Kidney capillary endothelial cell (primary cell): ENCODE measurements at places on chromosomes 16 and 17.

GRCh38 chr17:82548681-82549303, 29.3 kb downstream of the FOXK2 start:
- no peak for DNase-seq

DNA sequence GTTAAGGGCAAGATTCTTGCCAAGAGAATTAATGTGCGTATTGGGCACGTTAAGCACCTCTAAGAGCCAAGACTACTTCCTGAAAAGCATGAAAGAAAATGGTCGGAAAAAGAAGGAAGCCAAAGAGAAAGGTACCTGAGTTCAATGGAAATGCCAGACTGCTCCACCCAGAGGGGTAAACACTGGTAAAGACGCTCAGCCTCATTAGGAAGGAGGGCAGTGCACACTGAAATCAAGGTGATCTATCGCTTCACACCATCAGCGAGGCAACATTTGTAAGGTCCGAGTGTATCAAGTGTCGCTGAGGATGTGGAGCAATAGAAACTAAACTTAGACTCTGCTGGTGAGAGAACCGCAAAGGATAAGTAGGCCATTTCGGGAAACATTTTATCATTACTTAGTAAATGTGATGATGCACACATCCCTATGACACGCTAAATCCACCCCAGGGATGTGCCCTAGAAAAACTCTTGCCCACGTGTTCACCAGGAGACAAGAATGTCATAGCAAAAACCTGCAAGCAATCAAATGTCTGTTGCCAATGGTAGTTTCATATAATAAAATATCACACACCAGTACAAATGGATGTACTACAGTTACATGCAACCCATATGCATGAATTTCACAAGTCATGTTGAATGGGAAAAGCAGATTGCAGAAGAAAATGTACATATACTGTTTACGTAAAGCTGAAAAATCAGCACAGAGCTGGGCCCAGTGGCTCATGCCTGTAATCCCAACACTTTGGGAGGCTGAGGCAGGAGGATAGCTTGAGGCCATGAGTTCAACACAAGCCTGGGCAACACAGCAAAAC, 23.6 kb downstream of the CNTROB start:
- no peak for DNase-seq

- no peak for DNase-seq
Measured at GRCh38 chr17:17103160-17103559, 60.9 kb downstream of the MPRIP start.

DNA sequence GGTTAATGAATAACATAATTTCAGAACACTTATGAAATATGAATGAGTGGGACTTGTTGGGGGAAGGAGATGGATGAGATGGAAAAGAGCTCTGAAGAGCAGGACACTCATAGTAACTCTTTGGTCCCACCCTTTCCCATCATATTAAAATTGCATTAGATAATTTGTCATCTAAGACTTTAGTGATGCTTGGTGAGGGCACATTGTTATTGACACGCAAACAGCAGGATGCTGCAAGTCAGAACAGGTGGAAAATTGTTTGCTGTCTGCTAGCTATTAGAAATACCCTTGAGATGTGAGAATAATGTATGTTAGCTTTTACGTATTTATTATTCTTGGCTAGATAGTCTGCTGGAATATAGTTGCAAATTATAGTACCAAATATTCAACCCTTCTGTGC, 75.7 kb downstream of the TANC2 start:
- no peak for DNase-seq

- no peak for DNase-seq
Measured at GRCh38 chr17:49148171-49148570, 15.6 kb downstream of the B4GALNT2 start.

GRCh38 chr17:66085221-66085620, 106.7 kb downstream of the CEP112 start:
- no peak for DNase-seq

DNA sequence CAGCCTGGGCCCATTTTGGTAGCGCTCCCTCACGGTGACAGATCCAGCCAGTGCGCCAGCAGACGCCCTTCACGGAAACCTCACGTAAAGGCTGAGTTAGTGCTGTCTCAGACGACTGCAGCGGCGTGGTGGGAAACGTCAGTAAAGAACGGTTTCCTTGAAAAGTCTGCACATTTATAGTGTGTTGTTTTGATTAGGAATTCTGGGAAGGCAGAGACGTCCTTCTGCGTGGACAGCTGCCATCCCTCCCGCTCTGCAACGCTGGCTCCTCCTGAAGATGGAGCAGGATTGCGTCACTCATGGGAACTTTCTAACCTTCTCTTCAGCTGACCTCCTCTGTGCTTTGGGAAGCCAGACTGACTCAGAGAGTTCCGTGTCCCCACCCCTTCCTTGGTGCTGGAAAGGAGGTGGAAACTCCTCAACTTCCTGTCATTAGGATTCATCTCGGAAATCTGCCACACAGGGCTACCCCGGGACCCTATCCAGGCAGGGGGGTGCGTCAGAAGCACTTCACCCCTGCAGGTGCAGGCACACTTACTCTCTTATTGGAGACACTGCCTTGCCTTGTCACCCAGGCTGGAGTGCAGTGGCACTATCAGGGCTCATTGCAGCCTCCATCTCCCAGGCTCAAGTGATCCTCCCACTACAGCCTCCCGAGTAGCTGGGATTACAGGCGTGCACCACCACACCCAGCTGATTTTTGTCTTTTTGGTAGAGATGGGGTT, 24.3 kb upstream of the CRISPLD2 start:
- no peak for DNase-seq

DNA sequence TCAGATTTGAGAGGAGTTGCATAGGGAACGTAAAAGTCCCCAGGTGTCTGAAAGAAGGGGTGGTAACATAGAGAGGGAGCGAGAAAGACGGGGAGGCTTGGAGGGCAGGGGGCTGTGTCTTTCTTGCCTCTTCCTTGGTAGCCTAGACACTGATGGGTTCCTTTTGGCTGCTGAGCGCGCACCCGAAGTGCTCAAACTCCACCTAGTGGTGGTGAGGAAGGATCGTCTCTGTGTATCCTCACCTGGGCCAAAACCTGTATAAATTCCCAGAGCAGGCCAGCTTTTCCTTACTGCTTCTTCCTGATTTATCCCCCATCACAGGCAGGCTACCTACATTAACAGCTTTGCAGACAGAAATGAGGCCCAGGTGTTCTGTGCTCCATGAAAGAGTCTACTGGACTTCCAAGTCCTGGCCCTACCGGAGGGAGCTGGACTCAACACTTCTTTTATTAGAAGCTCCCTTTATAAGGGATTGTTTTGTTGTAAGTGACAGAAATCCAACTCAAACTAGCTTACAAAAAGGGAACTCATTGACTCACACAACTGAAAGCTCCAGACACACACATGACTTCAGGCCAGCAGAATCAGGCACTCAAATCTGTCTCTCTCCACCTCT, 5.5 kb upstream of the SLC25A35 start:
- no peak for DNase-seq

GRCh38 chr17:74123350-74123749, 80.1 kb upstream of the RPL38 start:
- DNase-seq: no peak

DNA sequence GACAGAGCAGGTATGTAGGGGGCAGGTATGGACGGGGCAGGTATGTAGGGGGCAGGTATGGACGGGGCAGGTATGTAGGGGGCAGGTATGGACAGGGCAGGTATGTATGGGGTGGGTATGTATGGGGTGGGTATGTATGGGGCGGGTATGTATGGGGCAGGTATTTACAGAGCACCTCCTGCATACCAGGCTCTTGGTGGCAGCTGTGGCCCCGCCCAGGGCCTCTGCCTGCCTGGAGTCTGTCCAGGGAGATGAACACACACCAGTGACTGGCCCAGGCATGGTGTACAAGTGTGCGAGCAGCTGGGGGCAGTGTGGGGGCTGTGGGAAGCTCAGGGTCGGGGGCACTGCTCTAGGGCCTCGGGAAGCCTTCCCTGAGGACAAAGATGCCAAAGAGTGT, 4.4 kb downstream of the RPL3L start:
- no peak for DNase-seq

- DNase-seq: no peak
Measured at GRCh38 chr16:8094696-8095095, 495.6 kb downstream of the TMEM114 start.

DNA sequence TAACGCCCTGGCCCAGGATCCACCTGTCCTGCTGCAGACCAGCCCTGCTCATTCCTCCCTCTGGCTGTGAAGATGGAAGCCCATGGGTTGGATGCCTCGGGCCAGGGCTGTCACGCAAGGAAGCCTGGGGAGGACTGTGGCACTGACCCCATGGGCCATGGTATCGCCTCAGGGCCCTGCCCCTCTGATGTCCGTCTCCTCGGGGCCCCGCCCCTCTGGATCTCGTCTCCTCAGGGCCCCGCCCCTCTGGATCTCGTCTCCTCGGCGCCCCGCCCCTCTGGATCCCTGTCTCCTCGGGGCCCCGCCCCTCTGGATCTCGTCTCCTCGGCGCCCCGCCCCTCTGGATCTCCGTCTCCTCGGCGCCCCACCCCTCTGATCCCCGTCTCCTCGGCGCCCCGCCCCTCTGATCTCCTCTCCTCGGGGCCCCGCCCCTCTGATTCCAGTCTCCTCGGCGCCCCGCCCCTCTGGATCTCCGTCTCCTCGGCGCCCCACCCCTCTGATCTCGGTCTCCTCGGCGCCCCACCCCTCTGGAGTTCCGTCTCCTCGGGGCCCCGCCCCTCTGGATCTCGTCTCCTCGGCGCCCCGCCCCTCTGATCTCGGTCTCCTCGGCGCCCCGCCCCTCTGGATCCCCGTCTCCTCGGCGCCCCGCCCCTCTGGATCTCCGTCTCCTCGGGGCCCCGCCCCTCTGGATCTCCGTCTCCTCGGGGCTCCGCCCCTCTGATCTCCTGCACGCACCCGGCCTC, 24.0 kb downstream of the METRNL start:
- peak; percentile 76 for DNase-seq

DNA sequence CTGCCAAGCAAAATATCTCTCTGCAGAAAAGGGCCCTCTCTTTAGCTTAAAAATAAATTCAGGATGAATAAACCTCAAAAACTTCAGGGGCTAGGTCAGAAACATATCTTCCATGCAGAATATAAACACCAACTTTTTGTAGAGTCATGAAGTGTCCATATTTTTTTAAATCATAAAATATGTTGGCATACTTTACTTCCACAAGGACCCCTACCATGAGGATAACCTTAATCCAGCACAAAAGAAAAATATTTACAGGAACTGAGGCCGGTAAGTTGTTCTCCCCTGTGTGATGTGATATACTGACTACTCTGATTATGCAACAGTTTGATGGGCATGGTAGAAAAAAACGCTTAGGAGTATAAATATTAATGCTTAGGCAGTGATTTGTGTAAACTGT, 264.8 kb upstream of the CDH11 start:
- DNase-seq: no peak

DNA sequence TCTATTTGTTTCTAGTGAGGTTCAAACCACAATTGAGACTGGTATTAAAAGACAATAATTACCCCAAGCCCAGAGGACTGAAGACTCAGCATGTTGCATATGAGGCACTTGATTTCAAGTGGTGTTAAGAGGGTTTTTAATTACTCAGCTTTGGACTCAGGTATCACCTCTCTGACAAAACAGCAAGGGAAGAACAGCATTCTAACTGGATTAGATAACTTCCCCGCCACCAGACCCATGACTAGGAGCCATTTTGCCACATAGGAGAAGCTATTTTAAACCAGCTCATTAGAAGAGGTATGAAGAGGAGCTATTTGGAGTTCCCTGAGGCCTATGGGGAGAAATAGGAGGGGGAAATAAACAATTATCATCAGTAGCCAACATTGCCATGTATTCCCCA, 226.1 kb upstream of the TOX3 start:
- no peak for DNase-seq

DNA sequence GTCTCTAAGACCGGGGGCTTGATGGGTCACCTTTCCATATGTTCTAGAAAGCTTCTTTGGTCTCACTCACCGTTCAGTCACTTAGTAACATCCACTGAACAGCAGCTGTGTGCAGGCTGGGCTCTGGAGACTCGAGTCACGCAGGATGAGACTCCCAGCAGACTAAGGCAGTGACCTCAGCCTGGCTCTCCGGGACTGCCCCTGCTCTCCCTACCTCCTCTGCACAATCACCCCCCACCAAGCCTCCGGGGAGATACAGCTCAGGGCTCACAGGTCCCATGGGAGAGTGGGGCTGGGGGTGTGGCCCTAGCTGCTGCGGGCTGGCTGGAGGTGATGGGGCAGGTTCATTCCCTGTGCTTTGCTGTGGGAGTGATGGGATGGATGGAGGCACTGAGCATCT, 14.1 kb downstream of the FLYWCH2 start:
- no peak for DNase-seq

DNA sequence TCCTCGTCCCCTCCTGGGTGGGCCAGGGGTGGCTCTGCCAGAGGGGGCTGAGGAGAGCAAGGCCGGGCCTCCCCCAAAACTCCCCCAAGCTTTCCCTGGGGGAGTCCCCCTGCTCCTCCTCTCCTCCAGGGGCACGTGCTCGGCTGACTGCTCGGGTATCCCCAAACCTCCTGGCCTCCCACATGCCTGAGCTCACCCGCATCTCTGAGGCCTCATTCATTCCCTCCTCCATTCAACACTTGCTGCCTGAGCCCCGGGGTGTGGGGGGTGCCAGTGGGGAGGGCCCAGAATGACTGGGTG, 83.1 kb downstream of the RTN4RL1 start:
- no peak for DNase-seq

GRCh38 chr16:27566417-27566816, 16.5 kb downstream of the KATNIP start:
- no peak for DNase-seq

- DNase-seq: peak; percentile 59
Measured at GRCh38 chr17:76485569-76485968, 15.7 kb downstream of the RHBDF2 start.

- DNase-seq: peak; percentile 40
Measured at GRCh38 chr17:56653877-56654276, 60.4 kb downstream of the NOG start.

DNA sequence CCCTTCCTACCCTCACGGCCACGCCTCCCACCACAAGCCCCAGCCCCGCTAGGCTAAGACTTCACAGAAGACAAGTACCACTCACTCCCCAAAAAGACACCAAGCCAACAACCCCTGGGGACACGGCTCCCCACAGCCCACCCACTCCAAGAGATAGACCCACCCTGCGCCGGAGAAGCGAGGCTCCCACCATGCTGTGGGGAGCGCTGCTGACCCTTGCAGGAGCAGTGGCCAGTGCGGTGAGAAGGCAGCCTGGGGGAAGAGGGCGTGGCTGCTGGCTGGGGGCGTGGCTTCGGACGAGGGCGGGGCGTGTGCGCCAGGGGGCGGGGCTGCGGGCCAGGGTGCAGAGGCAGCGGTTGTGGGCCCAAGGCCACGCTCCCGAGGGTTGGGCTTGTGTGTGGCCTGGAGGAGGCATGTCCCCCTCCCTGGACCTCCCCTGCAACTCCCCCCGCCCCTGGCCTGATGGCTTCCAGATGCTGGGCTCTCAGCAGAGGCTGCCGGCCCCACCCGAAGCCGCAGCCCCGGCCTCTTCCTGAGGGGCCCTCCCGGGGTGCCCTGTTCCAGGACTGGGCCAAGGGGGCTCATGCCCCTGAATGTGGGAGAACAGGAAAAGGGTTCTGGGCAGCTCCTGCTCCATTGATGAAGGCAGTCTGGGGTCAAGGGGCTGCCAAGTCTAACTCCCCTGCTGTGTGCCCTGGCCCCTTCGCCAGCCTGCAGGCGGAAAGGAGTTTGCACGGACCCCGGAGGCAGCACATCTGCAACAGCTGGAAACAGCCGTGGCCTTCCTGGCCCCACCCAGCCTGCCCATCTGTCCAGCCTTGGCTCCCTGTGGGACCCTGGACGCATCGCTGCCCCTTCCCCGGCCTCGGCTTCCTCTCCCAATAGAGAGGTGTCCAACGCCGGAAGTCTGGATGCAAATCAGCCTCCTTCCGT, 9.1 kb downstream of the TFAP4 start:
- DNase-seq: peak; percentile 38
